ENCODE measurements at places on chromosomes 13 and 19. TPM values are rescaled to one million over a fixed set of nuclear protein-coding genes. Genes with fewer than 3 reads are reported as not detected.

Gene BCL2L12
- total RNA-seq, result 74.1 TPM

Gene MBD3L3
- not detected for total RNA-seq

Gene NECTIN2
- total RNA-seq, result 0.60 TPM

Gene CERS1
- 0.19 TPM for total RNA-seq

Gene TLE2
- 1.4 TPM for total RNA-seq

Gene RASL11A
- total RNA-seq, result 2.0 TPM

Gene FRY
- 0.58 TPM for total RNA-seq

Gene ZNF541
- 0.22 TPM for total RNA-seq

Gene EFNA2
- total RNA-seq, result not detected

Gene ZNF534
- total RNA-seq, result not detected

Gene TMEM145
- total RNA-seq, result 1.1 TPM

Gene PSG11
- total RNA-seq, result not detected

Gene ZNF43
- 26.5 TPM for total RNA-seq

Gene FGF22
- not detected for total RNA-seq

Gene IL11
- not detected for total RNA-seq

Gene CYP2A7
- not detected for total RNA-seq

Gene FAM187B
- total RNA-seq, result not detected

Gene CD22
- 3.0 TPM for total RNA-seq

Gene LILRA1
- total RNA-seq, result not detected

Gene SLITRK6
- total RNA-seq, result not detected

Gene SHISA2
- total RNA-seq, result 0.27 TPM

Gene C19orf85
- not detected for total RNA-seq

Gene N4BP2L1
- 14.6 TPM for total RNA-seq

Data from activated naive CD8-positive, alpha-beta T cell treated with anti-CD3 and anti-CD28 coated beads for 36 hours (primary cell).